Left colon (tissue), 2 donors: ENCODE measurements at places on chromosomes 3 and 15.

DNA sequence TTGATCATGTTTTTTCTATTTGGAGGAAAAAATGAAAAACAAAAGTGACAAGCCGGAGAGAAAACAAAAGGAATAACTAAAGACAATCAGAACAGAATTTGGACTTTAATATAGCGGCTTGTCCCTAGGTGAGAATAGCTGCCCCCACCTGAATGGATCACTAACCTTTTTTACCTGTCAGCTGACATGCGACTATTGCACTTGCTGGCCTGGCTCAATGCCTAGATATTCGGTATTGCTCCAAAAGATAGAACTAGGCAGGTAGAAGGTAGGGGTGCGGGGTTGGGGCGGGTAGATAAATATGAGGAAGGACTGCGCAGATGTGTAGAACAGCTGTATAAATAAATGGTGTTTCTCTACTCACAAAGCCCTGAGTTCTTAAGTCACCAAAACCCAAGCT is 650 bp upstream of the MORC1 start:
- DNase-seq: no peak

DNA sequence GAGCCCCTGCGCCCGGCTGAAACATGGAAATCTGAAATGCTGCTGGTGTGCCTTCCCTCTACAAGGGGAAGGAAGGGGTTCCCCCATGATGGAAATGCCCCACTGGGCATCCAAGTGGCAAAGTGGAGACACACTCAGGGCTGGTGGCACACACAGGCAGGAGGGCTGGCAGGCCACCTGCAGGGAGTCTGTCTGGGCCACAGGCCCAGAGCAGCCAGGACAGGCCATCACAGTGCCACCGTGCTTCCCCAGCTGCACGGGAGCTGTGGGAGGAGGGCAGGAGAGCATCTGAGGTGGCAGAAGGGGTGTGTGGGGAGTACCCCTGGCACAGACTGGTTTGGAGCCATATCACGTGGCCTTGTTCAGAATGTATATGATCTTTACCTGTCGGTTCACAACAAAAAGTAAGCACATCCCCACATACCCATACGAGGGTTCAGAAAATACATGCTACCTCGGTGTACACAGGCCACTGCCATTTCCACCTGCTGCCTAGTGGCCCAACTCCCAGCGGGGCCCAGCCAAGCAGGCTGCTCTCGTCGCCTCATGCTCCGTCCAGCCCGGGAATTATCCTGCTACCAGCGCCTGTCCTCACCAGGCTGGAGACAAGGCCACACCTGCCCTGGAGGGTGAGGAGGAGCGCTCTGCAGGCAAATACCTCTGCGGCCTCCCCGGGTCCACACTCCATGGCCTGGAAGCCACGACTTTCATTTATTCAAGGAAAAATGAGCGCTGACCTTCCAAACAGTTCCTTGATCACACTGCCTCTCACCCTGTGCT is 22.6 kb upstream of the DUSP7 start:
- DNase-seq: no peak

- no peak for DNase-seq
These were observed 691 bp downstream of the RHCG start for GRCh38 chr15:89495638-89496145.

GRCh38 chr3:111531446-111531845 is 10.6 kb upstream of the CD96 start:
- DNase-seq: no peak

GRCh38 chr3:126129398-126129891 is 45.5 kb upstream of the SLC41A3 start:
- DNase-seq: peak; percentile 22

GRCh38 chr3:187957582-187957981 is 196.4 kb upstream of the LPP start:
- peak; percentile 37 for DNase-seq

- no peak for DNase-seq
These were observed 74.8 kb upstream of the WDR72 start for GRCh38 chr15:53834214-53834613.

GRCh38 chr3:44969154-44969827 is 6.7 kb downstream of the ZDHHC3 start:
- DNase-seq: no peak
